Smooth muscle cell of trachea (primary cell): ENCODE measurements at places on chromosomes 3 and 15. TPM values are rescaled to one million over a fixed set of nuclear protein-coding genes. Genes with fewer than 3 reads are reported as not detected.

Gene TBC1D5
- 114 and 152 TPM in 2 replicates for total RNA-seq

Gene TP53BP1
- 97.1 and 101 TPM in 2 replicates for total RNA-seq

Gene PPP1R14D
- not detected in 2 replicates for total RNA-seq

Gene GCSAM
- total RNA-seq: not detected in 2 replicates

Gene CFAP20DC
- 4.8 and 6.8 TPM in 2 replicates for total RNA-seq

Gene CLDN16
- not detected in 2 replicates for total RNA-seq

Gene PLA2G4F
- total RNA-seq: under 0.01 TPM in 1 of 2 replicates, not detected in the other

Gene NXPE3
- total RNA-seq: 26.3 and 35.2 TPM in 2 replicates

Gene CIAO2A
- total RNA-seq: 49.1 and 70.1 TPM in 2 replicates

Gene RAB27A
- 12.1 and 22.3 TPM in 2 replicates for total RNA-seq

Gene NANOGP8
- total RNA-seq: 0.15 and 0.33 TPM in 2 replicates

Gene DUOX1
- total RNA-seq: under 0.01 and 0.99 TPM in 2 replicates

Gene TP63
- total RNA-seq: under 0.01 and 0.15 TPM in 2 replicates

Gene CCDC71
- 21.8 and 31.1 TPM in 2 replicates for total RNA-seq

Gene MCF2L2
- 0.15 TPM in 1 of 2 replicates, not detected in the other for total RNA-seq

Gene FURIN
- 36.7 and 45.2 TPM in 2 replicates for total RNA-seq

Gene ANKRD34C
- total RNA-seq: not detected in 2 replicates

Gene MUSTN1
- total RNA-seq: 0.33 TPM in 1 of 2 replicates, not detected in the other

Gene SLC6A1
- under 0.01 TPM in 2 replicates for total RNA-seq

Gene ASB14
- total RNA-seq: not detected in 2 replicates

Gene ECE2
- total RNA-seq: under 0.01 TPM in 1 of 2 replicates, not detected in the other

Gene MYRIP
- 0.73 TPM in 1 of 2 replicates, not detected in the other for total RNA-seq

Gene RSRC1
- total RNA-seq: 36.4 and 48.7 TPM in 2 replicates

Gene ARHGEF26
- 0.99 and 1.6 TPM in 2 replicates for total RNA-seq

Gene EFCAB12
- total RNA-seq: under 0.01 and 0.15 TPM in 2 replicates

Gene RHO
- total RNA-seq: not detected in 2 replicates

Gene ACKR2
- total RNA-seq: 0.15 and 0.17 TPM in 2 replicates

Gene EIF4E3
- total RNA-seq: 1.7 and 2.3 TPM in 2 replicates

Gene CHRNA3
- total RNA-seq: not detected in 2 replicates

Gene ZNF660
- 1.6 and 2.5 TPM in 2 replicates for total RNA-seq
